ENCODE measurements at places on chromosomes 16 and 17.
A peak's percentile ranks its signal among the peaks of the same experiment; 100 is the strongest.

- no peak for DNase-seq
These were observed 713 bp downstream of the KNOP1 start for GRCh38 chr16:19717314-19717713.

- no peak for DNase-seq
These were observed 5.3 kb upstream of the CAVIN1 start for GRCh38 chr17:42428141-42428944.

DNA sequence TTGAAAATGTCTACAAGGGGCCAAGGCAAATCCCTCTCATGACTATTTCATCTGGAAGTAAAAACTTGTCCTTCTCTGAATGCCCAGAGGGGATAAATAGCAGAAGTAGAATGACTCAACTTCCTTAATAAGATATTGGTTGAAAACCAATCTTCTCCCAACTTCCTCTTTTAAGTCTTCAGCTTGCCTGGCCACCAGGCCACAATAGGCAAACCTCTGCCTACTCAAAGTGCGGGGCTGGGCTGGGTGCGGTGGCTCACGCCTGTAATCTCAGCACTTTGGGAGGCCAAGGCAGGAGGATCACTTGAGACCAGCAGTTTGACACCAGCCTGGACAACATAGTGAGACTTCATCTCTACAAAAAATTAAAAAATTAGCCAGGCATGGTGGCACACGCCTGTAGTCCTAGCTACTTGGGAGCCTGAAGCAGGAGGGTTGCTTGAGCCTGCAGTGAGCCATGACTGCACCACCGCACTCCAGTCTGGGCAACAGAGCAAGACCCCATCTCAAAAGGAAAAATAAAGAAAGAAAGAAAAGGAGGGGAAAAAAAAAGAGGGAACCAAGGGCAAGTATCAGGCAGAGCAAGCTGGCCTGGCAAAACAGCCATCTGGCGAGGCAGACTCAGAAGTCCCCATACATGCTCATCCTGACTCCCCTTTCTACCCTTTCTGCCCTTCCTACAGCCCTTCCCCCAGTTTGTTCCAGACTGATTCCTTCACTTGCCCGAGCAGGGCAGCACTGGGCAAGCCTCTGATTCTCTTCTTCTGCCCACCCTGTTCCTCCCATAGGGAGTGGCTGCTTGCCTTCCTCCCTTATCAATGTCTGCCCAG is 20.6 kb downstream of the MAP3K14 start:
- no peak for DNase-seq

GRCh38 chr17:48647103-48647962 is 21.2 kb upstream of the HOXB9 start:
- no peak for DNase-seq

GRCh38 chr17:30808785-30809286 is 15.7 kb downstream of the CRLF3 start:
- no peak for DNase-seq

DNA sequence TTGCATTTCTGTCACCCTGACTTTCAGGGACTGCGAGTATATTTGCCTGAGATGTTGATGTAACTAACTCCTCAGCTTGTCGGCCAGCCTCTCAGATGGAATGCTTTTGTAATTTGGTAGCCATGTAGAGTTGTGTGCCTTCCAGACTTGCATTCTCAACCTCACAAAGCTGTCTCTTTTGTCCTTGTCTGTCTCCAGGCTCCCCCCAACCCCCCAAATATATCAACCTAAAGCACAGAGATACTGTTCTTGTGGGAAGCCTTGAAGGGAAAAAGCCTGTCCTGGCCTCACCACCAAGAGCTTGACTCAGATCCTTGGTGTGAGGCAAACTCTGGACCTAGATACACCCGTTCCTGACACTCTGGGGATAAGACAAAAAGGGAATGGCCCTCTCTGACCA is 18.4 kb downstream of the SAP30BP start:
- DNase-seq: no peak

DNA sequence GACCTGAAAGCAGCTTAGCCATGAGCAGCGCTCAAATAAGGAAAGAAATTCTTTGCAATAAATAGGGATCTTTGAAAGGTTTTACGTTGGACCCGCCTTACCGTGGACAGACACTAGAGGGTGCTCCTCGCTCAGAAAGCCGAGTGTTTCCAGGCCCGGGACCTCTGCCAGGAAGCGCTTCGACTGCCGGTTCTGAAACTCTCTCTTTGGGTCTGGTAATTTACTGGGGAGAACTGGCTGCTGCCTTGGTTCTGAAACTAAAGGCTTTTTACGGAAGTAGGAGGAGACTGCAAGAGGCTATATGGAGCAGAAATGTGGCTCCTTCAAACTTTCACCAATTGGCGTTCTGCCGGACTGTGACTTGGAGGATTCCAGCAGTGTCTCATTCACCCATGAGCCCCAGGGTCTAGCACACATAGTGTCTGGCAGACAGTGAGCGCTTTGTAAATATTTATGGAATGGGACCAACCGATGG is 45.6 kb upstream of the HOXB9 start:
- DNase-seq: peak; percentile 2

DNA sequence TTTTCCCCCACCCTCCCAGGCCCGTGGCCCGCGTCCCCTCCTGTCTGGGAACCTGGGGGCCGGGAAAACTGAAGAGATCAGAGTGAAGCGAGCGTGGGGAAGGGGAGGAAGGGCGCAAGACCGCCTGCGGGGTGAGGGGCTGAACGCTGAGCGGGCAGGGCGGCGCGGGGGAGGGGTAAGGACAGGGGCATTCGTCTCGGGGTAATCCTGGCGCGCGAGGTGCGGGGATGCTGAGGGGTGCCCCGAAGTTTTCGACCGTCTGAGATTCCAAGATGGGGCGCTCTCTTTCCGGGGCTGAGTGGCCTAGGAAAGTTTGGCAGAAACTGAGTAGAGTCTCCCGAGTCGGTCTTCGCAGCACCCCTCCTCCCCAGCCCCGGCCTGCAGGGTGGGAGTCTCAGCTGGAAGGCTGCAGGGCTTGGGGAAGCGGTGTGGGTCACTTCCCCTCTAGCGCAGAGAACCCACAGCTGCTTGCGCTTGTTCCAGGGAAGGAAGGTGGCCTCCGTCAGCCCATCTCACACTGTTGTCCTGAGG is 555 bp downstream of the TTYH2 start:
- DNase-seq: no peak

DNA sequence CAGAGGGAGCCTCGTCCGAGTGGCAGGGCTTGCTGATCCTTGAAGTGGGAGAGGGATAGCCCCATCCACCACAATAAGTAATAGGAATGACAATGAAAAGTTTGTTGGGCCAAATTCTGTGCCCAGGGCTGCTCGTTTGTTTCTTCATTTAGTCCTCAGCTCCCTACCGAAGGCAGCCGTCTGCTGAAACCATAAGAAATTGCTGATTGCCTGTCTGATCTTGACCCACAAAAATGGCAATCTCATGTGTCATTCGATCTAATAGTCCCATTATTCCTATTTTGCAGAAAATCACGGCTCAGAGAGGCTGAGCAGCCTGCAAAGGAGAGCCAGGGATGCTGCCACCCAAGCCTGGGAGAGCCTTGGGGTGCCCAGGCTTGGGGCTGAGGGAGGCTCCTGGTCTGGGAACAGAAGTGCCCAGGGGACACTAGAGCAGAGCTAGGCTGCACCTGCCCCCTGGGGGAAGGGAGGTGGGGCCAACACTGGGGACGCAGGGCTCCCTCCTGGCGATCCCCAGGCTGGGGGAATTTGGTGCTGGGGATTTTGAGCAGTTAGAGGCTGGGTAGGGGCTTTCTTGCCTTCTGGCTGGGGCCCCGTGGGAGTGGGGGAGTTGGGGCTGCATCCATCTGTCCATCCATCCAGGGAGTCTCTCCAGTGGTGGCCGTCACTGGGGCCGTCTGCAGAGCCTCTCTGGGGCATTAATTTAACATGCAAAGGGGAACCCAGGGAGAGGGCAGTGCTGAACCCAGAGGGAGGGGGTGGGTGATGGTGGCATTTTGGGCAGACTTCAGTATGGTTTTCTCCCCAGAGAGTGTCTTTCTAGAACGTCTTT is 53.5 kb downstream of the SOCS1 start:
- no peak for DNase-seq

- DNase-seq: no peak
These were observed 1747.9 kb downstream of the TP53TG3F start for GRCh38 chr16:35207059-35207999.

DNA sequence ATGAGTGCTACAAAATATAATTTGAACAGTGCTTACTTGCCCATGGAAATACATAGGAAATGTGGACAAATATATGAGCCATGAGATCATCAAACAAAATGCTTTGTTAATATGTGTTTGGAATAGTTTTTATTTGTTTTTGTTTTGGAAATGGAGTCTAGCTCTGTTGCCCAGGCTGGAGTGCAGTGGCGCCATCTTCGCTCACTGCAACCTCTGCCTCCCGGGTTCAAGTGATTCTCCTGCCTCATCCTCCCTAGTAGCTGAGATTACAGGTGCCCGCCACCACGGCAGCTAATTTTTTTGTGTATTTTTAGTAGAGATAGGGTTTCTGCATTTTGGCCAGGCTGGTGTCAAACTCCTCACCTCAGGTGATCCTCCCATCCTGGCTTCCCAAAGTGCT is 2.8 kb downstream of the CNEP1R1 start:
- no peak for DNase-seq

DNA sequence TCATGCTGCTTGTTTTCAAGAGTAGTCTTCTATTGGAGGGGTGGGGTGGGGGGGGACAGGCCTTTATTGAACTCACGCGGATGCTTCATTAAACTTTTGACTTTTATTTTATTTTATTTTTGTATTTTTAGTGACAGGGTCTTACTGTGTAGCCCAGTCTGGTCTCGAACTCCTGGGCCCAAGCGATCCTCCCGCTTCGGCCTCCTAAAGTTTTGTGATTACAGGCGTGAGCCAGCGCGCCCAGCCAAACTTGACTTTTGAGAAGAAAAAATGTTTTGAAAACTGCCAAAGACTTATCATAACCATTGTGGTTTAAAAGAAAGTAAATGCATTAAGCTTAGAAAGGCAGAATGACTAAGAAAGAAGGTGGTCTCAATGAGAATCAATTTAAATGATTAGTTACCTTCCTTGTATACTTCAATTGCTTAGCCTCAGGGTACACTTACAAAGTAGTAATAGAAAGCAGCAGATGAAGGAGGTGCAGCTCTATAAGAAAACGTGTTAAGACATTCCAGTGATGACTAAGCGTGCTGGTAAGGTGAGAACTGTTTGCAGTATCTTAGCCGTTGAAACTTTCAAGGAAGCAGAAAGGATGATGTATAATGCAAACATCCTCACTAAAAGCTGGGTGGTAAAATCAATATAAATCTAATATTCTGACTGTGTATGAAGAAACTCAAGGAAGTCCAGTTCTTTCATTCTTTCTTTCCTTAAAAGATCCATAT is 1.2 kb downstream of the AP2B1 start:
- no peak for DNase-seq

DNA sequence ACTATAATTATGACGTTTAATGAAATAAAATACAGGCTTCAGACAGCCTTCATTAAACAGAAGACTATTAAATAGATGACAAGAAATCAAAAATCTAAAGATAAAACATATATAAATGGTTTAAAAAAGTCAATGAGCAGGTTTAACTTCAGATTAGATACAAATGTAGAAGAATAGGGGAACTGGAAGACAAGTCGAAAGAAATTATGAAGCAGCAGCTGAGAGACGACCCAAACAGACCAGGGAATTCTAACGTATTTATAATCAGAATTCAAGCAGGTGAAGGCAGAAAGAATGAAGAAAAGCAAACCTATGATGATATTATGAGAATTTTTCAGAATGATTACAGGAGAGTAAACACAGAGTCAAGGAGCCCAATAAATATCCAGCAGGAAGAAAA is 235.1 kb upstream of the XYLT1 start:
- DNase-seq: no peak

DNA sequence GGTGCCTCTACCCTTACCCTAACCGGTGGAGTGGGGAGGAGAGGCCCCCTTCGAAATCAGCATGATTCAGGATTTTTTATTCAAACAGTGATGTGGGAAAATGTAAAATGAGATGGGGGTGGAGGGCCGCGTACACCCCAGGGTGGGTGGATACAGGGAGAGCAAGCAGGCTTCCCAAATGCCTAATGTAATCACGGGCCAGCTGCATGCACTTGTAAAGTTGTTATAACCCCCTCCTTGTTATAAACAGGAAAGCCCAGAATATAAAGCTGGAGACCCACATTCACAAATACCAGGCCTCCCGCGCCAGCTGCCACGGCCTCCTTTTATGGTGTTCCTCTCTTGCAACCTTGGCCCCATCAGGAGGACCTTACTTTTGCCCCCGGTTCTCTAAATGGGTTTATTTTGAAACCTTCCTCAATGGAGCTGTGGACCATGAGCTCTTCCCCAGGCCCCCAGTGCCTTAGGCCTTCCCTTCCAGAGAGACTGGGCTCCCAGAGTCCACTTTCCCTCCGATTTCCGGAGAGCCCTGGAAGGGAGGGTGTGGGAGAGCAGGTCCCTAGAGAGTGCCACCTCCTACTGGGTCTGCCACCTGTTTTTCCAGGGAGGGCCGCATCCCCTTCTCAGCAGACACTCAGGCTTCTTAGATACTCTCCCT is 906 bp upstream of the FOXL1 start:
- DNase-seq: no peak

GRCh38 chr16:87295259-87295658 is 21.9 kb downstream of the C16orf95 start:
- DNase-seq: no peak

DNA sequence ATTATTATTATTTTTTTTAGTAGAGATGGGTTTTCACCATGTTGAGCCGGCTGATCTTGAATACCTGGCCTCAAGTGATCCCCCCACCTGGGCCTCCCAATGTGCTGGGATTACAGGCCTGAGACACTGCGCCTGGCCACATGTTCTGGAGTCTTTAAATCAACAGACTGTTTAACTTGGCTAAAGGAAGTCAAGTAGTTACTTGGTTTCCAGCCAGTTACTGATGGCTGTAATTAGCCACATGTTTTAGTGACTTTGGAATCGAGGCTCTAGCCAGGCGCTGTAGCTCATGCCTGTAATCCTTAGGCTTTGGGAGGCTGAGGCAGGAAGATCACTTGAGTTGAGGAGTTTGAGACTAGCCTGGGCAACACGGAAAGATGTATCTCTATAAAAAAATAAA is 699.2 kb upstream of the RBFOX1 start:
- no peak for DNase-seq

GRCh38 chr17:7838090-7839075 is 4.4 kb downstream of the KDM6B start:
- DNase-seq: no peak

GRCh38 chr17:82534401-82534812 is 14.9 kb downstream of the FOXK2 start:
- no peak for DNase-seq

GRCh38 chr17:79188048-79188447 is 113.4 kb downstream of the ENGASE start:
- DNase-seq: no peak

DNA sequence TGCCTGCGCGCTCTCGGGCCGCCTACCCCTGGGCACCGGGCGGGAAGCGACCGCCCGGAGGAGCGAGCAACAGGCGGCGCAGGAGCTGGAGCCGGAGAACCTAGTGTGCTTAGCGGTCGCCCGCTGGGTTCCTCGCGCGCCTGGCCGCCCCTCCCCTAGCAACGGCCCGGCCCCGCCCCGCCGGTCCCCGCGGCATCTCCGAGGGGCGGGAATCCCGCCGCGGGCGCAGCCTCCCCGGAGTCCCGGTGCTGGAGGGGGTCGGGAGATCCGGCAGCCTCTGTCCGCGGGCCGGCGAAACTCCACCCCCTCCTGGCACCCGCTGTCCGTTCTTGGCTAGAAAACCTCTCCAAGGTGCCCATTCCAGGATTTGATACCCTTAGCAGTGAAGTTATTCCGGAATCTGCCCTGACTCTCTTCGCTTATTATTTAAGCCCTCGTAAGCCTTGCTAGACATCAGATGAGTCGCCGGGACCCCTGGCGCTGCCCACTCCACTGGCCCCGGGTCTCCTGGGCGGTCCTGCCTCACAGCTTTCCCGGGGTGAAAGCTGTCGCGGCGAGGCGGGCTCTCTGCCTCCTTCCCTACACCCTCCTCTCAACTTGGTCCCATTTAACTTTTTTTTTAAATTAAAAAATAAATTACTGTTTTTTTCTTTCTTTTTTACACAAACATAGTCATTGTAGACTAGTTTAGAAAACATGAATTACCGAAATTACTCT is at the start of gene RPRML:
Gene RPRML (minus strand): TSS at position 107 of the 717 bp plus-strand sequence. CDS start 246 bp downstream, outside the sequence.
- DNase-seq: no peak

Measured in cerebellar nuclear complex (tissue), 1 donor.